ENCODE measurements at places on chromosomes 3 and 15.

GRCh38 chr3:107956991-107957900 is 133.6 kb downstream of the CD47 start:
- no peak for DNase-seq

DNA sequence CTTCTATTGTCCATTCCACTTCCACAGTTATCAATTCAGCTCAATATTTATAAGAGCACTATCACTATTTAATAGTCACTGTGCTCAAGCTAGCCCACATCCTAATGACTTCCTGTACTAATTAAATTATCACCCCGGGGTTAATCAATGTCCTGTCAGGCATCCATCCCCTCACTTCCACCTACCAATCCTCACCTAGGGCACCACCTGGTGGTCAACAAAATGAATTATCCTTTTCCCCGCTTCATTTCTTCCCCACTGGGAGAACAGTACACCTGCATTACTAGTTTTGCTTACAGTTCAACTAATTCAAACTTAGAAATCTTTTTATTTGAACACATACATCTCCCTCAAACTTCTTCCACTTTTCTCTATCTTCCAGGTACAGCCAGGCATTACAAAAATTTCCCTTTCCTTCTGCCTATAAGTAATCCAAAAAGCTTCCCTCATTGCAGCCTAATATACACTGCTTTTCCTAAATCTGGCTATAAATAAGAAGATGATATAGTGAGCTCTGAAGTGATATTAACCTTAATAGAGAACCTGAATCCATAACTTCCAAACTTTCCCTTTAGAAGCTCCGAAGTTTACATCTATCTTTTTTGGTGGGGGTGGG is 68.5 kb downstream of the TMCC1 start:
- peak; percentile 46 for DNase-seq

GRCh38 chr3:183309276-183309675 is 56.2 kb downstream of the B3GNT5 start:
- DNase-seq, result no peak

- DNase-seq, result no peak
These were observed 2.6 kb downstream of the GCNT3 start for GRCh38 chr15:59614153-59614552.

- no peak for DNase-seq
These were observed 249.4 kb upstream of the SLCO3A1 start for GRCh38 chr15:91604122-91604521.

- DNase-seq, result no peak
These were observed 120.0 kb downstream of the PLD1 start for GRCh38 chr3:171690281-171690680.

GRCh38 chr3:152254041-152254440 is 14.7 kb upstream of the MBNL1 start:
- DNase-seq, result no peak
